ENCODE measurements at places on chromosomes 5 and 9.
A peak's percentile ranks its signal among the peaks of the same experiment; 100 is the strongest.

GRCh38 chr5:157271740-157272271 is 5.9 kb downstream of the CYFIP2 start:
- peak; percentile 94 for DNase-seq

DNA sequence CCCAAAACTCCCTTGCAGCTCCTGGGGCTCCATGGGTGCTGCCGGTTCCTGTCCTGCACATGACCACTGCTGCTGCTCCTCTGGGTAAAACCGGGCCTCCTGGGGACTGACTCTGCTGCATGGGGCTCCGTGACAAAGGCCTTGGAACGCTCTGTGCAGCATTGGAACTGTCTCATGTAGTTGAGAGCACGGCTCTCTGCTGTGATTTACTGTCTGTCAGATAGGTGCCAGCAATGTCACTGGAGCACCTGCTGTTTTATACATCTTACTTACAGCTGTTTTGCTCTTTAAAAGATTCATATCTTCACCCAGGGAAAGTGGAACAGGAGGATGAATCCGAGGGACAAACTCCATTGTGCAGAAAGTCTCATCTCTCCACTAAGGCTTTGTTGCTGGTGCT is 138.1 kb downstream of the YIPF5 start:
- DNase-seq: no peak

DNA sequence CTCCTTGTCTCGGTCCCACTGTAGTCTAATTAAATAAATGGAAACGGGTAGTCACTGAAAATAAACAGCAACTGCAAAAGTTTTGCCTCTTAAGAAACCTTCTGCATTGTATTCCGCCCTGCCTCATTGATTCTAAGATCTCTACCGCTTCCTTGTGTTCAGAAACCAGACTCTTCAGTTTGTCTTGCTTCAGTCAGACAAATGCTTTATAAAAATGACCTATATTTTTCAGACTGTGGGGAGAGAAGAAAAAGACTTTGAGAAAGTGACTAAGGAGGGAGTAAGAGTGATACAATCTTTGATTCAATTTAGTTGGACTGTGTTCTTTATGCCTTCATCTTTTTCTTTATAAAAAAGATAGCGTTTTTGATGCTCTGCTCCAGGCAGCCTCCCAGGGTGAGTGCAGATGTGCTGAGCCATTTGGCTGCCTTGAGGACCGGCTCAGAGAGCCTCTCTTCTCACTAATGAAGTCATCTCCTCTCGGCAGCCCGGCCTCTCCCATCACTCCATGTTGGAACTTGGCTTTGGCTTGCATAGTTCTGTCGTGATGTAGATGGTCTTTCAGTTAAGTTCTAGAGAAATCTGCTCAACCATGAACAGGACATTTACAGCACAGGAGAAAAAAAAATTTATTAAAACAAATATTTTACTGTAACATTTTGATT is 4.0 kb upstream of the VCAN start:
- no peak for DNase-seq

- no peak for DNase-seq
Measured at GRCh38 chr5:164721116-164721515, 1215.7 kb downstream of the MAT2B start.

DNA sequence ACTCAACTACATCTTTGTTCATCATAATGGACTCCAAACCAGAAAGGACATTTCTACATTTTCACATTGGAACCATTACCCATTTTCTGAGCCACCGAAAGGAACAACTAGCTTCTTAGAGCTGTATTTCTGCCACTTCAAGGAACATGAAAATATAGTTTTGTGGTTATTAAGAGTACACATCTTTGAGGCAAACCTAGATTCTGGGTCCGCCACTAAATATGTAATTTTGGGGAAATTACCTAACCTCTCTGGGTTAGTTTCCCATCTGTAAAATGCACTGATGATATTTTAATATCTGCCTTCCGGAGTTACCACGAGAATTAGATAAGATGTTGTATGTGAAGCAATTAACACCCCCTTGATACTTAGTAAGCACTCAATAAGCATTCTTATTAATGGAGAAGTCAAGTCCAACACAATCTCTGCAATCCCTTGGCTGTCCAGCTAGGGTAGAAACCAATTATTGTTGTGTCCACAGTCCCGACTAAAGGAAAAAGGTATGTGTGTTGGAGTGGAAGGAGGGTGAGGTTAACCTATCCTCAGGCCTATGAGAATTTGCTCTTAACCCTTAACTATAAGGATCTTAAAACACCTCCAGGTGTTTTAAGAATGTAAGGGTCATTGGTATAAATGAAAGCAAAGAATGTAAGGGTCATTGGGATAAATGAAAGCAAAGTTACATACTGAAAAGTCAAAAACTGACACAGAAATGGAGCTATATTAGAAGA is 94.0 kb upstream of the PTGER4 start:
- no peak for DNase-seq
